ENCODE measurements at places on chromosomes 13 and 19. TPM values are rescaled to one million over a fixed set of nuclear protein-coding genes. Genes with fewer than 3 reads are reported as not detected.

ZNF221 gene
- total RNA-seq: 15.9 TPM

NAT14 gene
- 18.8 TPM for total RNA-seq

DNA sequence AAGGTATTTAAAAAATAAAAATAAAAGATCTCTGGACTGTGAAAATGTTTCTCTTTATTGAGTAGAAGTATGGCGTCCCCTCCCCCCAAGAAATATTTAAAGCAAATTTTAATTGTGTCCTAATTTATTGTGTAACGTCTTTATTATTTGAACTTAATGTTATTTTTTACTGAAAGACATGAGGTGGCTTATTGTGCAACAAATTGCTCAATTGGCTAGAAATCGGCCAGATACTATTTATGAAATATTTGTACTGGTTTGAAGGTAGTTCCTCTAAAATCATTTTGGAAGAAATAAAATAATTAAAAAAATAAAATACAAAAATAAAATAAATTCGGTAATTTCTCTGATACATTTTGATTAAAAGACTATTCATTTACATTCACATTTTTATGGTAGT, 162.3 kb downstream of the DACH1 start:
- no peak for DNase-seq

DNA sequence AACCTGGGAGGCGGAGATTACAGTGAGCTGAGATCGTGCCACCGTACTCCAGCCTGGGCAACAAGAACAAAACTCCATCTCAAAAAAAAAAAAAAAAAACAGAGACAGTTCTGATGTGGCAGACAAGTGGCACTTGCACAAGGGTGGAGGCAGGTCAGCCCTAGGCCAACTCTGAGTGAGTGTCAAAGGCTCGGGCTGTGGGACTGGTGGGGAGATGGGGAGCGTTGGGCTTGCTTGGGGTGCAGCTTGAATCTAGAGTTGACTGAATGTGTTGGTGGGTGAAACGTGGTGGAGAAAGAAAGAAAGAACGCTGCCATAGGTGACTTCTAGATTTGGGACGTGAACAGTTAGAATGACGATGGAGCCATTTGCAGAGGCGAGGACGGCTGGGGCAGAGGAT, 121.3 kb upstream of the SPACA7 start:
- no peak for DNase-seq

GRCh38 chr19:38395381-38396114, 7.1 kb downstream of the SPRED3 start:
- no peak for DNase-seq

DNA sequence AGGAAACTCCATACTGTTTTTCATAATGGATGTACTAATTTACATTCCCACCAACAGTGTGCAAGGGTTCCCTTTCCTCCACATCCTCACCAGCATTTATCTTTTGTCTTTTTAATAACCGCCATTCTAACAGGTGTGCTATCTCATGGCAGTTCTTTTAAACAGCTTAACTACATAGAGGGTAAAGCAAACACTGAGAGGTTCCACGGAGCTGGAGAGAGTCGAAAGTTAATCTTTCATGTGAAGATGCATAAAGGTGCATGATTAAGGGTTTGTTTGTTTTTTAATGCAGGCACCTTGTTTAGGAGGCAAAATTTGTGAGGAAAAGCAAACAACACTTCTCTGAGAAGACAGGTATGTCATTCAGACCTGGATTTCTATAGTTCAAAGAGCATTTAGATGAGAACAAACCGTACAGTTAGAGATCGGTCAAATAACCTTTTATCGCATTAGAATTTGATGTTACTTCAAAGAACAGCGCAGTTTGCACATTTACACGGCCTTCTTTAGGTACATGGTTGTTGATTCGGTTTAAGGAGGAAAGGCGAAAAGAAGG, 193.9 kb downstream of the RBM26 start:
- DNase-seq: no peak

GRCh38 chr13:21556051-21556450, 47.9 kb downstream of the MICU2 start:
- no peak for DNase-seq
